BJ (cell line): ENCODE measurements at places on chromosomes 5 and 9.

DNA sequence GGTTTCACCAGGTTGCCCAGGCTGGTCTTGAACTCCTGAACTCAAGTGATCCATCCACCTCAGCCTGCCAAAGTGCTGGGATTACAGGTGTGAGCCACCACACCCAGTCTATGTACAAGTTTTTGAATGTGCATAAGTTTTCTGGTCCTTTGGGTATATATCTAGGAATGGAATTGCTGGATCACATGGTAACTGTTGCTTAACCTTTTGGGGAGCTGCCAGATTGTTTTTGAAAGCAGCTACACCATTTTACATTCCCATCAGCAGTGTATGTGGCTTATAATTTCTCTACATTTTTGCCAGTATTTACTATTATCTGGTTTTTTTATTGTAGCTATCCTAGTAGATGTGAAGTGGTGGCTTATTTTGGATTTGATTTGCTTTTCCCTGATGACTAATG lies 8.9 kb upstream of the LNPEP start:
- no peak for DNase-seq

- peak; percentile 92 for DNase-seq
Measured at GRCh38 chr5:131671994-131672655, 37.1 kb upstream of the RAPGEF6 start.

GRCh38 chr9:133144904-133145851 lies 18.5 kb downstream of the GBGT1 start:
- DNase-seq: no peak

- no peak for DNase-seq
Measured at GRCh38 chr9:136310273-136311030, 6.6 kb upstream of the CCDC187 start.
